Hematopoietic multipotent progenitor cell (in vitro differentiated cells): ENCODE measurements at places on chromosomes 2 and 18.

DNA sequence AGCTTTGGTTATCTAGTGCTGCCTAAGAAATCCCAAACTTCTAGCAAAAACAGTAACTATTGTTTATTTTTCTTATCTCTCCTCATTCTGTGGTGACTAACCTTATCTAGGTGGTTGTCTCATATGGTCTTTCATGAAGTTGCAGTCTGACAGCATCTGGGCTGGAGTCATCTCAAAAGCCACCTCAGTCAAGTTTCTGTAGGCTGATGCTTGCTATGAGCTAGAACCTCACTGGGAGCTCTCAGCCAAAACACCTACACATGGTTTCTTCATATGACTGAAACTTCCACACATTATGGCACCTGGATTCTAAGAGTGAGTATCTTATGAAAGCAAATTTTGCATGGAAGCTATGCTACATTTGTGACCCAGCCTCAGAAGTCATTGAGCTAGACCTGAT, 596.4 kb upstream of the VRK2 start:
- DNase-seq = no peak

DNA sequence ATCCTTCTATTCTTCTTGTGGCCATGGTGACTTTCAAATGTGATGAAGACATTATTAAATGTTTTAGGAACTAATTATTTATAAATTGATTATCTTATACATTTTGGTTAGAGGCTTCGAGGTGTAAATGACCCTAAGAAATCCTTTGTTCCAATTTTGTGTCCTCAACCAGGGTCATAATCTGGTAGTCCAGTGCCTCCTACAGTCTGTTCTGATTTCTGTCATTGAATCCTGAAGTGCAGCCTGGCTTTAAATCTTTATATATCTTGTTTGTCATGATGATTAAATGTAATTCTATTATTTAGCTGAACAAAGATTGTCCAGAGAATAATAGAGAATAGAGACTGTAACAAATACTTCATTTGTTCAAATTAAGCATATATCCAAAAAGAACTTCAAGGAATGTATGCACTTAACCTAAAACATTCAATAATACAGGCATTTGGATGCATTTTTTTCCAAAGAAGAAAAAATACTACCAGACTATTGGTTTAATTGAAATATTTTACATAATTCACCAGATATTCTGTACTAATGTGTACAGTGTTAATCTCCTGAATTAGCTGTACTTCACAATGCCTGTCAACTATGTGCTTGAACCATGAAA, 89.8 kb downstream of the PRPF40A start:
- no peak for DNase-seq

- no peak for DNase-seq
These were observed 44.2 kb upstream of the LYPD6B start for GRCh38 chr2:148994341-148994740.

- no peak for DNase-seq
These were observed 57.2 kb downstream of the RTP5 start for GRCh38 chr2:241926541-241927311.

DNA sequence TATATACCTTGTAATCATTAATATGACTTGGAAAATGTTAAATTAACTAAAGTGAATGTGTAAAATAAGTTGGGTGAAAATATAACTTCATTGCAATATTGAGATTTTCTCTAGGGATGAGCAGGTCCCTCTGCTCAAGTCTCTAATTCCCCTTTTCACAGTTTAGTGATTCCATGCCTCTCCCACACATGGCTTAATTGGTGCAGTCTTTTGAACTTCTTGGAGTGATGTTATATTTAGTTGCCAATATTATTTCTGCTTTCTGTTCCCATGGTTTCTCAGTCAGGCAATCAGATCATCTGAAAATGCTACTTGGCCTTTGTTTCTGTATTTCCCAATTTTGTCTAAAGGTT, 233.7 kb upstream of the SPOPL start:
- DNase-seq = no peak

- no peak for DNase-seq
These were observed 16.5 kb downstream of the BOK start for GRCh38 chr2:241574911-241575623.

DNA sequence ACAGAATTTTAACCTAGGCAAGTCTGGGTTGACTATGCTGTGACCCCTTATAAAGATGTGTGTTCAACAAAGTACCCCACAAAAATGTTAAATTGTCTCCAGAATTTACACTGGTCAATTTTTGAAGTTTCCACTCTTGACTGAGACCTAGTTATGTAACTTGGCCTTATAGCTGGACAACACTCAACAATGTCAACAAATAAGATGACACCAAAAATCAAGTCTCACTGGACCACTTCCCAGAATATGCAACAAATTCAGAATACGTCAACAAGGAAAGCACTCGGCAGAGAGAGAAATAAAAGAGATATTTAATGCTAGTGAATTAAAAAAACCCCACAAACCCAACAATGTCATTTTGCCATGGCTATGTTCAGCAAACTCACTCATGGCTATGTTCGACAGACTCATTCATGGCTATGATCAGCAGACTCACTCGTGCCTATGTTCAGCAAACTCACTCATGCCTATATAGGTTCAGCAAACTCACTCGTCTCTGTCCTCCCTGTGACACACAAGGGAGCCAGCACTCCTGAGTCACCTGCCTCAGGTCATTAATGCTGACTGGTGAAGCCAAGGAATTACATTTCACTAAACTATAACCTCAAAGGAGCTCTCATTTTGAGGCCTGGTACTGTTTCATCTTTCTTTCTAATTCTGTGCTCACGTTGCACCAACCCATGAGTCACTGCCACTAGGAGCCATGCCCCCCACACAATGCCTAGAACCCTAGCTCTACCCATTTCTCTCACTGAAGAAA, 72.7 kb downstream of the PTPN2 start:
- DNase-seq = no peak

GRCh38 chr2:149001496-149001895, 37.0 kb upstream of the LYPD6B start:
- no peak for DNase-seq
